Stimulated activated CD4-positive, alpha-beta T cell treated with anti-CD3 and anti-CD28 coated beads, Interleukin-12 subunit alpha, Interleukin-12 subunit beta, amount 100 ng/mL, for 4 hours (primary cell): ENCODE measurements at places on chromosomes 6 and 20.

DNA sequence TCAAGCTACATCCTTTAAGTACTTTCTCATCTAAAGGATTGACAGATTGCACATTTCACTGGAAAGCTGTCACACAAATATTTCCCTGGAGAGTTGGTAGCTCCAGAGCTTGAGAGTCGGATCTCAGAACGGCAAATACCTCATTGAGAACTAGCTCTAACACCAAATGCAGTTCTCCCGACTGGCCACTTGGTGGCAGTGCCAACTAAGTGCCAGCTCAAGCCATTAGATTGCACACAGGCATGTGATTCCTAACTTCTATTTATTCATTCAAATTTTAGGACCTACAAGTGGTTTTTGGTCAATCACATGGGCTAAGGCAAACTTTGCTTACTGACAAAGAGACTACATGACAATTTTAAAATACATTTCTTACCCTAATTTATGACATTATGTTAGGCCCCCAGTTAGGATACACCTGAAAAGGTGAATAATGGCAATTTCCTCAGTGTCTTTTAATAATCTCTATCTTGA is 7.9 kb upstream of the MCHR2 start:
- peak; percentile 11 for DNase-seq

DNA sequence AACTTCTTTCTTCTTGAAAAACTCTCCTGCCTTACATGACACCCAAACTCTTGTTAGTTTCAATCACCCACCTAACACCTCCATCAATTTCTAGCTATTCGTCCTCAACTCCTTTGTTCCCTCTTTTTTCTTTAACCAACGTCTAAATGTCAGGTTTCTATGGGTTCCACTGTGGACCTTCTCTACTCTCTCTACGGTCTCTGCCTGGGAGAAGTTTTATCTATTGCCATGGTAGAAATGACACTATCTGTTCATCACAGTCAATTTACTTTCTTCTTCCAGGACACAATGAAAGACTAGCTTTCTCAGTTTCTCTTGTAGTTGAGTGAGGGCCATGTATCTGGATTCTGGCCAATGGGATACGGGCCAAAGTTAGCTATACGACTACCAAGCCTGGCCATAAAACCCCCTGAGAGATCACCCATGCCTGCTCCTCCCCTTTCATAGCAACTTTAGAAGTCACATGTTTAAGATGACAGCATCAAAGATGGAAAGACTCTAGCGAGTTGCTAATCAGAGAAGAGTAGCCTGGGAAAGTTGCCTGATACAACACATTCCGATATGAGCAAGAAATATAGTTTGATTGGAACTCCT is 17.9 kb downstream of the RNGTT start:
- DNase-seq = no peak

DNA sequence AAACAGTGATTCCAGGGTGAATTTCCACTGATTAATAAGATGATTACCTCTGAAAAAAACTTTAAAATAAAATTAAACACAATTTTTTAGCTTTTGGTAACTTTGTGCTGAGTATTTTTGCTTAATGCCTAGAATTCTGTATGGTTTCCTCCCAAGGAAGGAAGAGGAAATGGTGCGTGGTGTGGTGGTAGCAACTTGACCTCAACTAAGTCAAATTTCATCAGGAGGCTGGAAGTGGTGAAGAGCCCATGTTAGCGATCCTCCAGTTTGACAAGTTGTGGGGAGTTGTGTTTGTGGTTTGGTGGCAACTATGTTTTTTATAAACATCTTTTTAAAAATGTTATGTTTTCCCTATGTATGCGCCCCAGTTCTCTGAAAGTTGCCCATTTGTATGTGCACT is 5.0 kb upstream of the RTF2 start:
- DNase-seq = no peak

- no peak for DNase-seq
Observed at GRCh38 chr6:44715925-44716324, 328.4 kb downstream of the CDC5L start.

GRCh38 chr20:59804871-59805665 is 128.4 kb downstream of the SYCP2 start:
- no peak for DNase-seq

DNA sequence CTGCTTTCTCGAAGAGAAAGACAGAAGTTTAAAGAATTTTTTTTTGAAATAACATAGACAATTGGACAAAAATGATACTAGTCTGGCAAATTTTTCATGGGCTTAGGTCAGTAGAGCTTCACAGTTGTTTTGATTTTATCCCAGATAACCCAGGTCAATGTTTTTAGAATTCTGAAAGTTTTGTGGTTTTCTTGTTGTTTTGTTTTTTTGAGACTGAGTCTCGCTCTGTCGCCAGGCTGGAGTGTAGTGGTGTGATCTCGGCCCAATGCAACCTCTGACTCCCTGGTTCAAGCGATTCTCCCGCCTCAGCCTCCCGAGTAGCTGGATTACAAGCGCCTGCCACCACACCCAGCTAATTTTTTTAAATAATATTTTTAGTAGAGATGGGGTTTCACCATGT is 22.8 kb downstream of the KIF13A start:
- no peak for DNase-seq

DNA sequence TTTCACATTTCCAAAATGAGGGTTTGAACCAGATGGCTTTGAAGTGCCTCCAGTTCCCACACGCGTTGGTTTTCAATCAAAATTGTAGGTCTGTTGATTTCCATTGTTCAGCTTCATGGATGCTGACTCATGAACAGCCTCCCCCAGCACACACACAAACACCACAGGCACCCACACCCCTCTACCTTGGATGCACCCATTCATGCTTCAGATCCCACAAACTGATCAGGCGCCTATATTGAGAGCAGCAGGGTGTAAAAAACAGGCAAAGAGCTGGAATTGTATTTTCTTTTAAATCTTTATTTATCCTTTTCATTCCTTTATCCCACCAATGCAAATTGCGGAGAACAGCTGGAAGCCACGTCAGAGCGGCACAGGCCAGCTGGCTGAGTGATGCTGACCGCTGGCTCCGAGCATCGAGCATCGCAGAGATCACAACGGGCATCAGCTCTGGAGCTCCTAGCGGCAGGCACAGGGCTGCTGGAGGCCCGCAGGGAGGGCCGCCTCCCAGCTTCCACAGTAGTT is 29.3 kb upstream of the TBC1D7 start:
- DNase-seq = no peak

GRCh38 chr6:20217891-20218290 is 5.6 kb upstream of the MBOAT1 start:
- no peak for DNase-seq

DNA sequence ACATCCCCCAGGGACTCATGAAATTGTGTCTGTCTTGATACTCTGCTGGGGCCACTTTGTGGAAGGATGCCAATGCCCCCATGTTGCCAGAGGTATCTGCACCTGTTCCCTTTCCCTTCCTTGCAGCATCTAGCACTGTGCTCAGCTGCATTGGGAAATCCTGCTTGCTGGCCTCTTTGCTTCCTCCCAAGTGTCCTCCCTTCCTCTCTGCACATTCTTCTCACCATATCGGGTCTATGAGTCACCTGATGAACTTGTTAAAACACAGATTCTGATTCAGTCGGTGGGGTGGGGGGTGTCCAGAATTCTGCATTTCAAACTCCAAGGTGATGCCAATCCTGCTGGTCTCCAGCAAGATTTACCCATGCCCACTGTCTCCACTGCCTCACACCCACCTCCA is 467.8 kb downstream of the PTPRT start:
- DNase-seq = no peak

DNA sequence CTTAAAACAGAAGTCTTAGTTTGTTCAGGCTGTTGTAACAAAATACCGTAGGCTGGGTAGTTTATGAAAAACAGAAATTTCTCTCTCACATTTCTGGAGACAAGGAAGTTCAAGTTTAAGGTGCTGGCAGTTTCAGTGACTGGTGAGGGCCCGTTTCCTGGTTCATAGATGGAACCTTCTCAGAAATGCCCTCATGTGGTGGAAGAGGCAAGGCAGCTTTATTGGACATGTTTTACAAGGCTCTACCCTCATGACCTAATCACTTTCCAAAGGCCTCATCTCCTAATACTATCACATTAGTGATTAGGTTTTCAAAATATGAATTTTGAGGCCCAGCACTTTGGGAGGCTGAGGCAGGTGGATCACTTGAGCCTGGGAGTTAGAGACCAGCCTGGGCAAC is 2.4 kb downstream of the HEBP2 start:
- DNase-seq = no peak

GRCh38 chr6:111266276-111266675 is 179.0 kb downstream of the SLC16A10 start:
- DNase-seq = no peak

- DNase-seq = no peak
Observed at GRCh38 chr20:39038495-39038894, 76.4 kb downstream of the DHX35 start.

DNA sequence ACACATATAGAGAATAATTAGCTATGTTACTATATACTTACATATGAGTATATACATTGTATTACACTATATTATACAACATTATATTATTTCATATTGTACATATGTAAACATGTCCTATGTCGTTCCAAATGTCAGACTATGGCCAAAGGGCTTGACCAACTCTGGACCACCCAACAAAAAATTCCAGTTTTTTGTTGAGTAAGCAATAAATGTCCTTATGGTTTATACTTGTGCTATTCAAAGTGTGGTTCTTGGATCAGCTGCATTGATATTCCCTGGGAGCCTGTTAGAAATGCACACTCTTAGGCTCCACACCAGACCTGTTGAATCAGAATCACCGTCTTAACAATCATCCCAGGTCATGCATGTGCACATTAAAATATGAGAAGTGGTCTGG is 225.4 kb upstream of the ZFP64 start:
- DNase-seq = no peak

DNA sequence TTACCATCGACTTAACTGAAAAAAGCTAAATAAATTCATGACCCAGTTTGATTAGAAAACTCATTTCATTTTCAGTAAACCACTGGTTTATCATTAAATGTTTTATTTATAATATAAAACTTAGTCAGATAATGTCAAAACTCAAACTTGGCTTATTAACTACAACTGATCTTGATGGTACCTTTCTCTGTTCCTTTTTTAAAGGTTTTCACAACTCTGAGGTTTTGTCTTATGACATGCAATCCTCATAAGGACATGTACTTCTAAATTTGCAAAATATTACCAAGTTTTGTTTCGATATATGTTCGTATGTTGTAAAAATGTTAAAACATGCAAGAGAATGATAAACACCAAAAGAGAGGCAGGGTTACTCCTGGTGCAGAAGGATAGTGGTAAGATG is 82.5 kb upstream of the PDE10A start:
- no peak for DNase-seq

DNA sequence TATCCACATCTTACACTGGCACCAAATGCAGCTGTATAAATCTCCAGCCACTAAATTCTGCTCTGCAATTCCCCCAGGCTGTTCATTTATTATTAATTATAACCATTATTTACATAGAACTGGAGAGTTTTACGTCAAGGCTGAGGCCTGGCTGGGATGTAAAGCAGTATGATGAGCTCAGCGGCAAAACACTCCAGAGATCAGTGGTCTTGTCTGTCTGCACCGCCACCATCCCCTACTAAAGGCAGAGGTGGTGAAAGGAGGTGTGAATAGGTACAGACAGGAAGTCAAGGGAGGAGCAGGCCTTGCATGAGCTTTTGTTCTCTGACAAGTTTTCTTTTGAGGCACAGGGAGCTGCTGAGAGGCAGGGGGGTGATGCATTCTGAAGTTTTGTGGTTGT is 159.9 kb upstream of the PCSK2 start:
- no peak for DNase-seq

DNA sequence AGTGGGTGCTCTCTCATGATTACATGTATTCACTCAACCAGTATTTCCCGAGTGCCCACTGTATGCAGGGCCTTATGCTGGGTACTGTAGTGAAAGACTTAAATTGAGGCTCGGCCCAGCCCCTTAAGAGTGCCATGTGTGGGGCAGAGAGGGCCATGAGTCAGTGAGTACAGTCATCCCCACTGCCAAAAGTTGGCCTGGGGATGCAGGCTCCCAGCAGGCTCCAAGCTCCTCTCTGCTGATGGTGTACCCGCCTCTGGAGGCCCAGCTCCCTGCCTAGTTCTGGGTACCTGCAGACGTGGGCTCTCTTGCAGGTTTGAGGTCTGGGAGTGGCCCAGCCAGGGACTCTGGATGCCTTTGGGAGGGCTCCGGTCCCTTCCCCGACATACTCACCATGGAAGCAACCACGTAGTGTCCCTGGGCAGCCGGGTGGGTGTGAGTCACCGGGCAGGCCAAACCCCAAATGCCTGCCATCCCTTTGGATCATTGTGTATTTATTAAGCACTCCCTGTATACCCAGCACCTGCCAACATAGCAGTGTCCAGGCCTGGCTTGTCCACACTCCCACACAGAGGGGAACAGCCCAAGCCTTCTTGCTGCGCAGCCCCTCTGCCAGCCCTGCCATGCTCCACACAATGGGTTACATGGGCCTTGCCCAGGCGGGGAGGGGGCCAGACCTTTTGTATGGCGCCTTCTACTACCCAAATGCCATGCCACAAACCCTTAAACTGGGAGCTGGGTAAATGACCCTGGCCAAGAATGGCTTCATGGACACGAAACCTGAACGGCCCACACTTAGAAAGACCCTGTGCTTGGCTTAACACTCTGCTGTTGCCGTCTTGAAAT is 153.6 kb downstream of the VEGFA start:
- DNase-seq = no peak

- DNase-seq = no peak
Observed at GRCh38 chr6:16961577-16961976, 140.3 kb upstream of the STMND1 start.

- no peak for DNase-seq
Observed at GRCh38 chr20:54205450-54205849, 2.4 kb upstream of the PFDN4 start.

DNA sequence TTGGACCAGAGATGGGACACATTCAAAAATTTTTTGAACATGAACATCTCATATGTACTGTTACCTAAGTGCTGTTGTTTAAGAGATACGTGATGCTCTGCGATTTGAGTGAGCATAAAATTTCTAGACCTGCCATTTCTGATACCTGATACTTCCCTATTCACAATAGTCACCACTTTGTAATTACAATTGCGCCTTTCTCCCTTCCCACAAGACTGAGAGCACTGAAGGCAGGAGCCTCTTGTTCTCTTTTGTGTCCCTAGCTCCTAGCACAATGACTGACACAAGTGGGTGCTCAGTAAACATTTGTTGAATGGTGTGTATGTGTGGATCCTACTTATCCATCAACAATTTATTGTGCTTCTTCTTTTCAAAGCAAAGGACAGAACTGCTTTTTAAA is 92.8 kb upstream of the TMEM30A start:
- no peak for DNase-seq

DNA sequence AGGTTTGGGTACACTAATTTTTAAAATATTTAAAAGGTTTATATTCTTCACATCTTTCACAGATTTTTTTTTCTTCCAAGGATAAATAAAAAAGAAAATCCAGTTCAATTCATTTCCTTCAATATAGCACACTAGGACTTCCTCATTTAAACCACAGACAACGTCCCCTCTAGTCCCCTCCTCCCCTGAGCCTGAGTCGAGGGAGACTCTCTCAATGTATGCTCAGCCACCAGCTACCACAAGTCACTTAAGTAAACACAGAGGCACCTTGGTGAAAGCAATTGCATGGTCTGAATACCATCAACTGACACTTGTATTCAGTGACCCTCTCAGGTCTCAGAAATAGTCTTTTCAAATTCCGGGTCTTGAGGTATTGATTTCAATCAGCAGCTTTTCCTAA is 88.6 kb downstream of the SIM1 start:
- DNase-seq = no peak

GRCh38 chr6:25024821-25025220 is 89.1 kb upstream of the RIPOR2 start:
- DNase-seq = no peak
